ENCODE measurements at places on chromosomes 6 and 20.
A peak's percentile ranks its signal among the peaks of the same experiment; 100 is the strongest.

DNA sequence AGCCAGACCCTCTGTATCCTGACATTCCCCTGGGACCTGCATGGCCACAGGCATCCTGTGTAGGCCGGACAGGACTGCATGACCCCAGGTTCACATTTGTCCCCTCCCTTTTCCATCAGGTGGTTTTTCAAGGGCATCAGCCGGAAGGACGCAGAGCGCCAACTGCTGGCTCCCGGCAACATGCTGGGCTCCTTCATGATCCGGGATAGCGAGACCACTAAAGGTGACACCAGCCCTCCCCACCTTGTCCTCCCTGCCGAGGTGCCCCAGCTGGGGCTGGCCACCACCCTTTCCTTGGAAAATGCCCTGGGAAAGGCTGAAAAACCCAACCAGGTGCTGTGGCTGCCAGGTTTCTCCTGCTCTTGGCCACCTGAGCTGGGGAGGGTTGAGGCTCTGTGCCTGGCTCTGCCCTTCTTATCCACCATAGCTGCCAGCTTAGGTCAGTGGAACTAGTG, 27.6 kb downstream of the HCK start:
- DNase-seq = no peak

GRCh38 chr20:34771680-34772081, 53.8 kb downstream of the NCOA6 start:
- peak; percentile 18 for DNase-seq

- no peak for DNase-seq
Observed at GRCh38 chr6:132805548-132805947, 7.1 kb upstream of the SLC18B1 start.

DNA sequence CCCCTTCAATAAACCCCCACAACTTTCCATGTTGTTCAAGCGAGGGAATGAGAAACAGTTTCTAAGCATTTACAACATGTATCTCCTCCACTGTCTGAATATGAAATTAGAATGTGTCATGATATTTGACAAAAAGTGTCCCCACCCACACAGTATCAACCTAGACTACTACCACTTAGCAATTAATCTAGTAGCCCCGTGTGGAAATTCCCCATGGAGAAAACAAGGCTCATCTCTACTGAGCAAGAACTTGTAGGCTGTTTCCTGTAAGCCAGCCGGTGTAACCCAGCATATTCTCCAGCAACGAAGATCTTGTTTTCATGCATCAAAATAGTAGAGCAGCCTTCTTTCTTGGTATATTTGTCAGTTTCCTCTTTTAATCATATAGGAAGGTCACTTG, 115.0 kb downstream of the IRF4 start:
- DNase-seq = no peak

GRCh38 chr6:130794738-130795137, 32.5 kb upstream of the SMLR1 start:
- DNase-seq = no peak

DNA sequence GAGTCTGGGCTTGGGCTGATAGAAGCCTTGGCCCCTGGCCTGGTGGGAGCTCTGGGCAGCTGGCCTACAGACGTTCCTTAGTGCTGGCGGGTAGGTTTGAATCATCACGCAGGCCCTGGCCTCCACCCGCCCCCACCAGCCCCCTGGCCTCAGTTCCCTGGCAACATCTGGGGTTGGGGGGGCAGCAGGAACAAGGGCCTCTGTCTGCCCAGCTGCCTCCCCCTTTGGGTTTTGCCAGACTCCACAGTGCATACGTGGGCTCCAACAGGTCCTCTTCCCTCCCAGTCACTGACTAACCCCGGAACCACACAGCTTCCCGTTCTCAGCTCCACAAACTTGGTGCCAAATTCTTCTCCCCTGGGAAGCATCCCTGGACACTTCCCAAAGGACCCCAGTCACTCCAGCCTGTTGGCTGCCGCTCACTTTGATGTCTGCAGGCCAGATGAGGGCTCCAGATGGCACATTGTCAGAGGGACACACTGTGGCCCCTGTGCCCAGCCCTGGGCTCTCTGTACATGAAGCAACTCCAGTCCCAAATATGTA, 957 bp upstream of the VEGFA start:
- peak; percentile 94 for DNase-seq

- DNase-seq = peak; percentile 29
Observed at GRCh38 chr6:109580519-109580918, 97.5 kb upstream of the ZBTB24 start.

GRCh38 chr6:90131614-90132423, 164.8 kb downstream of the BACH2 start:
- peak; percentile 88 for DNase-seq

DNA sequence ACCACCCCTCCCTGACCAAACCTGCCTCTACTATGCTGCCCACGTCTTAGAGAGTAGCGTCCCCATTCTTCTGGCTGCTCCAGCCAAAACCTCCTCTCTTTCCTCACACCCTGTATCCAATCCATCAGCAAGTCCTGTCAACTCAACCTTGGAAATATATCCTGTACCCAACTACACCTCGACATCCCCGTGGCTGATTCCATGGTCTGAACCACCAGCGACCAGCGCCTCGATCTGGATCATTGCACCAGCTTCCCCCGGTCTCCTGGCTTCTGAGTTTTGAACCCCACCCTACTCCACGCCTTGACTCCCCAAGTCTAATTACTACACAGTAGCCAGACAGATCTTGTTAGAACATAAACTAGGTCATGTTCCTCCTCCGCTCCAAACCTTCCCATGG, 9.8 kb downstream of the NRSN2 start:
- DNase-seq = no peak

GRCh38 chr20:20012541-20012940, 4.6 kb upstream of the NAA20 start:
- DNase-seq = no peak

DNA sequence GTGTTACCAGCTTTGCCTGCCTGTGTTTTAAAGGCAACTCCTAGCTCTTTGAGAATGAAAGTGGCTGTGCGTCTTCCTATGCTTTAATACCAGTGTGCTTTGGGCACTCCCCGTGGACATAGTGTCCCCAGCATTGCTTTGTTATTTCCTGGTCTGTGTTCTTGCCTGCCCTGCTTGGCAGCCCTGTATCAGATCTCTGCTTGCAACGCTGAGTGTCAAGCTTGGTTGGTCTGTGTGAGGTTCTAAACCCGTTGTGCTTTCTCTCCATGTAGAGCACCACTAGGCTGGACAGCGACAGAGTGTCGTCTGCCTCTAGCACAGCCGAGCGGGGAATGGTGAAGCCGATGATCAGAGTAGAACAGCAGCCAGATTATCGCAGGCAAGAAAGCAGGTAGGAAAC, 80.2 kb downstream of the AFDN start:
- no peak for DNase-seq

DNA sequence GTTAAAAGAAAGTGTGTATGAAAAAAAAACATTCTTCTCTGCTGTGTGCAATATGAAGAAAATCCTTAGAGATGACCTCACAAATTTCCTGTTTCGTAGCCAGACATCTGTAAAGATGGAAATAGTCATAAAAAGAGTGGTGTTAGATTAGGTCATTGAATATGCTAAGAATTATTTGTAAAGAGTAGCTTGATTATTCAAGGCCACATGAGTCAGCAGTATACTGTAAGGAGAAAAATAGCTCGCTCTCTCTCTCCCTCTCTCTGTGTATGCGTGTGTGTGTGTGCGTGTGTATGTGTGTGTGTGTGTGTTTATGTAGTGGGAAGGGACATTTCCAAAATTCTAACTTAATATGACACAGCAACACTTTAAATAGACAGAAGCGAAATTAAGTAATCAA, 78.8 kb downstream of the PTCHD4 start:
- DNase-seq = peak; percentile 89

DNA sequence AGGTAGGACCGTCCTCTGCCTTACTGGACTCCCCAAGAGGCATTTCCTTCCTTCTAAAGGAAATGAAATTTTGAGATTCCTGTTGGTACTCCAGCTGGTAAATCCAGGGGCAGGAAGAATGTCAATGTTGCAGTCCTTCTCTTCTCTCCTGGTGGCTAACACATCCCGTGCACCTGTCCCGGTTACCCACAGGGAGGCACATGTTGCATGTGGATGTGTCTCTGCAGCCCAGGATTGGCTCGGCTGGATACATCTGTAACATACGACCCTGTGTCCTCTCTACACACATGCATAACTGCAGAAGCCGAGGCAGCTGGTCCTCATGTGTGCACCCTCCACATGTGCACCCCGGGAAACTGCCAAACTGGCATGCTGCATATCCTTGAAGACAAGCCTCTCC, 1.3 kb upstream of the LRFN2 start:
- no peak for DNase-seq

DNA sequence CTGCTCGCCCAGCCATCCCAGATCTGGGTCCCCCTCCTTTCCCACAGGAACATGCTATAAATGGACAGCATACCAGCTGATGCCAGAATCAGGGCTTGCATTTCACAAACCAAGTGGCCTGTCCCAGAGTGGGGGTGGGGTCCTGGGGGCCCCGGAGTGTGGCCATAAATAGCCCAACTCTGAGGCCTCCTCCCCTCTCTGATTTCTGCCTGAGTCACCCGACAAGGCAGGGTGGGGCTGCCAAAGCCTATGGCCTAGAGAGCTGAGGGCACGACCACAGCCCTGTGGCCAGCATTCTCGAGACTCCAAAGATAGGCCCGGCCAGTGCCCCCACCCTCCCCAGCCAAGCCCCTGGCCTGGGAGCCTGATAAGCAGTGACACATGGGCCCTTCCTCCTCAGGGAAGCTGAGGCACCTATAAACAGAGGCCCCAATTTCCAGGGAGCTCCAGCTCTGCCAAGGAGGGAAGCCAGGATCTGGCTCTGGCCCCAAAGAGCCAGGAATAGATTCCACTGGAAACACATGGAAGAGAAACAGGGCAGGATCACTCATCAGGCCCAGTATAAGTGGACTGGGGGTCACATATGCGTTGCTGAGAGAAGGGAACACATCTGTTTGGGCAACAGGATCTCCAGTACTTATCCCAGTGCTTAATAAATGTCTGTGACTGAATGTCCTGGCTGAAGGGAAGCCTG, 20.3 kb downstream of the SNTA1 start:
- DNase-seq = peak; percentile 75

- DNase-seq = peak; percentile 71
Observed at GRCh38 chr6:132199343-132199742, 201.9 kb downstream of the MOXD1 start.

DNA sequence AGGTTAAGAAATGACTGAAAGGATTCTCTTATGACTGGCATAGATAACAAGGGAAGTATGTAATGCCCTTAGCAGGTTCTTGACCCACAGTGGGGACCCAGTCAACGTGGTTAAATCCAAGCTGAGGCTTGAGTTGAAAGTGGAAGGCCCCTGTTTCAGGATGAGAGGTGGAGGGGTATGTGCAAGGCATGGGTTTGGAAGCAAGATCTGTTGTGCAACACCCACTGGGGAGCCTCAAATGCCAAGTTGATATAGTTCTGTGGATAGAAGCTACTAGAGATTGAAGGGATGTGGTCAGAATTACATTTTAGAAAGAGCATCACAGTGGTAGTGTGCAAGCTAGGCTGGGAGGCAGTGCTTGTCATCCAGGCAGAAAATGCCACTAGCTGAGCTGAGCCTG, 5.1 kb downstream of the PABPC1L start:
- no peak for DNase-seq

DNA sequence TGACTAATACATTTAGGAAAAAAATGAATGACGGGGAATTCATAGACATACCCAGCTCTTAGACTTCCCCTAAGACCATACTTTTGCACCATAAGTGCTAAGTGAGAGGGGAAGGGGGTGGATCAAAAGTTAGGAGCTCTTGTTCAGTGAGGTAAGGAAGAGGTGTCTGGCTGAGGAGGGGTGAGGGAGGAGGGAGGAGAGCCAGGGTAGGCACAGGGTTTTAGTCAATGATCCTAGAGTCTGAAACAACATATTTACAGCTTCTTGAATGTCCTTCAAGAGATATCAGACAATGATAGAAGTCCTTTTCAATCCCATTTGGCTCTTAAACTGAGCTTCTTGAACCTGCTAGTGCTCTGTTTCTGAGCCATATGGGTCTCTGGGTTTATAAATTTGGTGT, 135.4 kb downstream of the FNDC1 start:
- no peak for DNase-seq

Measured in fibroblast of skin of right quadriceps (primary cell).